Vagina (tissue), 2 donors: ENCODE measurements at places on chromosomes 11 and 22. TPM values are rescaled to one million over a fixed set of nuclear protein-coding genes. Genes with fewer than 3 reads are reported as not detected.
A peak's percentile ranks its signal among the peaks of the same experiment; 100 is the strongest.

BIK gene
- total RNA-seq, result not detected

C11orf87 gene
- total RNA-seq, result not detected

PGA5 gene
- not detected for total RNA-seq

DNA sequence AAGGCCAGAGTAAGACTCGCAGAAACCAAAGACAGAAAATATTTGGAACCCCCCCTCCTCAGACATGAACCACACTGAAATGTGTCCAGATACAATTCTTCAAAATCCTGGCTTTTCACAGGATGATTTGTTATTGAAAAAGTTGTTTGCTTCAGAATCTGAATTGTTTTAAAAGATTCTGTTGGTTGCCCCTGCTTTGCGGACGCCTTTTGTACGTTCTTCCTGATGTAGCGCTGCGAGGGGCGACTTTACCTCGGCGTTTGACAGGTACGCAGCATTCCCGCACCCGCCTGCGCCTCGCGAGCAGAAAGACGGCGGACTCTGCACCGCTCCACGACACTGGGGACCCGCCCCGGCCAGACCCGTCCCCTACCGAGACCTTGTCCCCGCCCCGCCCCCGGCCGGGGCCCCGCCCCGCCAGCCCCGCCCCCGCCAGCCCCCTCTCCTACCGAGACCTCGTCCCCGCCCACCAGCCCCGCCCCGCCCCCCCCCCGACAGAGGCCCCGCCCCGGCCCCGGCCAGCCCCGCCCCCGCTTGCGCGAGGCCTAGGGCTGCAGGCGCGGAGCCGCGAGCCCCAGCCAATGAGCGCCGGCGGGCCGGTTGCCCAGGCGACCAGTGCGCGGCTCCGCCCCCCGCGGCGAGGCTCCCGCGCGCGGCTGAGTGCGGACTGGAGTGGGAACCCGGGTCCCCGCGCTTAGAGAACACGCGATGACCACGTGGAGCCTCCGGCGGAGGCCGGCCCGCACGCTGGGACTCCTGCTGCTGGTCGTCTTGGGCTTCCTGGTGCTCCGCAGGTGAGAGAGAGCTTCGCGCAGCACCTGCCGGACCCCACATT lies at the start of gene GLB1L2:
GLB1L2 (plus strand) TSS at position 635 of the 835 bp plus-strand sequence; CDS start at position 709, 74 bp downstream.
- H3K36me3 ChIP-seq, result no peaks in the 10 kb centered on the region
- H3K4me3 ChIP-seq, result peak within 1 kb of the TSS; percentile 91
- no peaks in the 10 kb centered on the region for H3K27me3 ChIP-seq
- H3K27ac ChIP-seq, result no peak within 1 kb of the TSS

GRCh38 chr11:101880222-101880621 lies 34.6 kb upstream of the CEP126 start:
- no peaks in the 10 kb centered on the region for H3K4me1 ChIP-seq
- H3K4me3 ChIP-seq, result no peak overlapping the region
- no peaks in the 10 kb centered on the region for H3K36me3 ChIP-seq
- DNase-seq, result no peak
- H3K27ac ChIP-seq, result no peak overlapping the region

- peak within 1 kb of the TSS; percentile 97 for H3K27ac ChIP-seq
- no peaks in the 10 kb centered on the region for H3K27me3 ChIP-seq
- peak within 1 kb of the TSS; percentile 94 for H3K4me3 ChIP-seq
- peaks cover 31% of the 10 kb centered on the region for H3K4me1 ChIP-seq
- DNase-seq, result no peak
- H3K36me3 ChIP-seq, result no peaks in the 10 kb centered on the region
Observed at GRCh38 chr11:72224564-72225410, at the start of gene INPPL1. INPPL1 (plus strand) TSS chr11:72224767; CDS start chr11:72224985, 218 bp downstream.

GRCh38 chr22:27409299-27409698 lies 392.3 kb downstream of the MN1 start:
- H3K27me3 ChIP-seq, result no peaks in the 10 kb centered on the region
- no peaks in the 10 kb centered on the region for H3K4me1 ChIP-seq
- H3K27ac ChIP-seq, result no peak overlapping the region
- H3K36me3 ChIP-seq, result no peaks in the 10 kb centered on the region
- no peak overlapping the region for H3K4me3 ChIP-seq

- no peak for DNase-seq
- no peaks in the 10 kb centered on the region for H3K36me3 ChIP-seq
- no peak overlapping the region for H3K27ac ChIP-seq
Observed at GRCh38 chr11:95911369-95911759, 12.5 kb downstream of the MTMR2 start.

GRCh38 chr11:66857234-66857926 lies 516 bp downstream of the LRFN4 start:
- H3K27ac ChIP-seq, result peak overlapping the region; percentile 73
- no peaks in the 10 kb centered on the region for H3K36me3 ChIP-seq
- no peak for DNase-seq
- H3K4me3 ChIP-seq, result peak overlapping the region; percentile 84

- H3K27ac ChIP-seq, result no peak overlapping the region
- H3K27me3 ChIP-seq, result no peaks in the 10 kb centered on the region
- H3K4me1 ChIP-seq, result no peaks in the 10 kb centered on the region
- H3K4me3 ChIP-seq, result no peak overlapping the region
- no peak for DNase-seq
- H3K36me3 ChIP-seq, result no peaks in the 10 kb centered on the region
Observed at GRCh38 chr11:27513389-27513788, 6.8 kb upstream of the LIN7C start.

DNA sequence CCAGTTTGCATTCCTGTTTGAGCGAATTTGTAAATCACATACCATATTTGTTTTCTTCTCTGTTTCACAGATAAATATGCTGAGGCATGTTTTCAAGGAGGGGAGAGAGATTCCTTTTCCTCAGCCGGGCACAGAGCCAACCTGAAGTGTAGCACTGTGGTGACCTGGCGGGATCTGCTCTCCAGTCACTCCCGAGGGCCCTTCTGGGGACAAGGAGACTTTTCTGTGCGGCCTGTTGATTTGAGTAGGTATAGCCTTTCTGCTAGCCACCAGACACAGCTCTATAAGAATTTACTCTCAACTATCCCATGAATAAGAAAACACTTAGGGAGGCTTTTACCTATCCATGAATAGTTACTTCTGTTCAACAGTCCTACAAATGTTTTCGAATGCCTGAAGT lies 63.5 kb upstream of the FDX1 start:
- H3K36me3 ChIP-seq, result no peaks in the 10 kb centered on the region
- no peak overlapping the region for H3K4me3 ChIP-seq
- no peaks in the 10 kb centered on the region for H3K27me3 ChIP-seq
- no peak overlapping the region for H3K27ac ChIP-seq

DNA sequence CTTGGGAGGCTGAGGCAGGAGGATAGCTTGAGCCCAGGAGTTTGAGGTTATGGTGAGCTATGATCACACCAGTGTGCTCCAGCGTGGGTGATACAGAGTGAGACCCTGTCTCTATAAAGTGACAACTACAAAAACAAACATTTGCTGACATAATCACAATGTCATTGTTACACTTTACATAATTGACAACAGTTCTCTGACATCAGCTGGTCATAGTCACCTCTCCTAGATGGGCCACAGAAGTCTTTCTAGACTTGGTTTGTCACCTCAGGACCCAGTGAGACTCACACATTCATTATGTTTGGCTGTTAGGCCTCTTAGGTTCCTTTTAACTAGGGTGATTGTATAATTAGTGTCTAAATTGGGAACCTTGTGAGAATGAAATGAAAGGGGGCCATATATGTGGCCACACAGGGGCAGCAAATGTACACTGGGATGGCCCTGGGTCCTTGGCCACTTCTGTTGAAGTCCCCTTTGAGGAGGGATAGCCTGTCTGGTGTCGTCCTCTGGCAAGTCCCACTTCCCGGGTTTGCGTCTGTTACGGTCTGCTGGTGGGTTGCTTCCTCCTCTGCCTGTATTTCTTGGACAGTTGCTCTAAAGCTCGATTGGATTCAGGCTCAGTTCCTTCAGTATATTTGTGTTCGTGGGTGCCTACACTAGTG lies 5.8 kb upstream of the PPIL2 start:
- H3K4me3 ChIP-seq, result no peak overlapping the region
- peaks cover 18% of the 10 kb centered on the region for H3K4me1 ChIP-seq
- H3K27me3 ChIP-seq, result no peaks in the 10 kb centered on the region
- H3K36me3 ChIP-seq, result no peaks in the 10 kb centered on the region
- no peak overlapping the region for H3K27ac ChIP-seq
- DNase-seq, result no peak

- no peaks in the 10 kb centered on the region for H3K27me3 ChIP-seq
- H3K27ac ChIP-seq, result peak overlapping the region; percentile 57
- H3K4me1 ChIP-seq, result peaks cover 29% of the 10 kb centered on the region
- H3K36me3 ChIP-seq, result no peaks in the 10 kb centered on the region
- H3K4me3 ChIP-seq, result no peak overlapping the region
Observed at GRCh38 chr11:44766112-44766971, 39.6 kb downstream of the TSPAN18 start.

GRCh38 chr11:119585043-119585781 lies 143.8 kb downstream of the NECTIN1 start:
- no peaks in the 10 kb centered on the region for H3K27me3 ChIP-seq
- peak overlapping the region; percentile 49 for H3K27ac ChIP-seq
- H3K36me3 ChIP-seq, result no peaks in the 10 kb centered on the region
- peak overlapping the region; percentile 45 for H3K4me3 ChIP-seq

DNA sequence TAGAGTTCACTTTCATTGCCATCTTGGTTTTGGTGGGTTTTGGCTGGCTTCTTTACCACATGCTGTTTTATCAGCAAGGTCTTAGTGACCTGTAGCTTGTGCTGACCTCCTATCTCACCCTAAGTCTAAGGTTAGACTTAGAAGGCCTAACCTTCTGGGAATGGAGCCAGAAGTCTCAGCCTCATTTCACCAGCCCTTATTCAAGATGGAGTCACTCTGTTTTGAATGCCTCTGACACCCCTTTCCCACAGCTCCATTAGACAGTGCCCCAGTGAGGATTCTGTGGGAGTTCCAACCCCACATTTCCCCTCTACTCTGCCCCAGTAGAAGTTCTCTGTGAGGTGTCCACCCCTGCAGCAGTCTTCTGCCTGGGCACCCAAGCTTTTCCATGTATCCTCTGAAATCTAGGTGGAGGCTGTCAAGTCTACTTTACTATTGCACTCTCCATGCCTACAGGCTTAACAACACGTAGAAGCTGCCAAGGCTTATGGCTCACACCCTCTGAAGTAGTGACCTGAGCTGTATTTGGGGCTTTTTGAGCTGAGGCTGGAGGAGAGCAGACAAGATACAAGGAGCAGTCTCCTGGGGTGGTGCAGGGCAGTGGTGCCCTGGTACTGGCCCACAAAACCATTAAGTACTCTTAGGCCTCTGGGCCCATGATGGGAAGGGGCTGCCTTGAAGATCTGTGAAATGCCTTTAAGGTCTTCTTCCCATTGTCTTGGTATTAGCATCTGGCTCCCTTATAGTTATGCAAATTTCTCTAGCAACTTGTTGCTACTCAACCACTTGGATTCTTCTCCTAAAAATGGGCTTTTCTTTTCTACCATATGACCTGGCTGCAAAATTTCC lies 65.9 kb upstream of the SC5D start:
- H3K4me3 ChIP-seq, result no peak overlapping the region
- no peaks in the 10 kb centered on the region for H3K36me3 ChIP-seq
- no peak for DNase-seq

GRCh38 chr11:108565653-108566052 lies 27.9 kb downstream of the EXPH5 start:
- H3K27me3 ChIP-seq, result no peaks in the 10 kb centered on the region
- H3K4me1 ChIP-seq, result peaks cover 12% of the 10 kb centered on the region
- no peak for DNase-seq
- H3K27ac ChIP-seq, result no peak overlapping the region
- no peaks in the 10 kb centered on the region for H3K36me3 ChIP-seq

DNA sequence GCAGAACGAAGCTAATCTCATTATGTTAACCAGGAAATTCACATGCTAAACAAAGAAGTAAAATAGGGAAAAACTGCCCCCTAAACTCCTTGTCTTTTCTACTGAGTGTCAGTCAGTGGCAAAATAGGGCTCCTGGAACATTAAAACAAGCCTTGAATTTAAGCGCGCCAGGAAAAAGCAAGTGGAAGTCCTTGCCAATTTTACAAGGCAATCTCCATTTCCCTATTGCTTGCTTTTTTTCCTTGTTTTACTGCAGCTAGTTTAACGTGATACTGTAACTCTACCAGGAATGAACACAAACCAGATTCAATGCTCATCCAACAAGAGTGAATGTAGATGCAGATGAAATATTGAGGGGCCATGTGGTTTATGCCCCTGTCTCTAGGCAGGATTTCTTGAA lies 28.1 kb upstream of the KIRREL3 start:
- no peak for DNase-seq
- H3K4me1 ChIP-seq, result no peaks in the 10 kb centered on the region
- H3K36me3 ChIP-seq, result no peaks in the 10 kb centered on the region
- no peaks in the 10 kb centered on the region for H3K27me3 ChIP-seq

DNA sequence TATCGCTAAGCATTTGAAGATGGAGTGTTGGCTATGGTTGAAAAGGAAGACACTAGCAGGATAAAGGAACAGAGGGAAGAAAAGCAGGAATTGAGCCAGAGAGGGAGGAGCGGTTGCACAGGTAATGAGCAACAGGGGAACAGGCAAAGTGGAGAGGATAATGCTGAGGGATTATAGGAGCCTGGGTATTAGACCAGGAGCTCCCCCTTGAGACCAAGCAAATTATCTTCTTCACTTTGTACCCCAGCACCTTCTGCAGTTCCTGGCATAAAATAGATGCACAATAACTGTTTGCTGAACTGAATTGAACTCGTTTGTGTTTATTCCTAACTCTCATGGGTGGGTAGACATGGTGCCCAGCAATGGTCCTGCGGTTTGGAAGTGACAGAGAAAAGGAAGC lies 54.6 kb upstream of the OR5P2 start:
- H3K4me1 ChIP-seq, result no peaks in the 10 kb centered on the region
- no peak overlapping the region for H3K27ac ChIP-seq
- no peak for DNase-seq
- H3K36me3 ChIP-seq, result no peaks in the 10 kb centered on the region
- no peak overlapping the region for H3K4me3 ChIP-seq
- H3K27me3 ChIP-seq, result no peaks in the 10 kb centered on the region

DNA sequence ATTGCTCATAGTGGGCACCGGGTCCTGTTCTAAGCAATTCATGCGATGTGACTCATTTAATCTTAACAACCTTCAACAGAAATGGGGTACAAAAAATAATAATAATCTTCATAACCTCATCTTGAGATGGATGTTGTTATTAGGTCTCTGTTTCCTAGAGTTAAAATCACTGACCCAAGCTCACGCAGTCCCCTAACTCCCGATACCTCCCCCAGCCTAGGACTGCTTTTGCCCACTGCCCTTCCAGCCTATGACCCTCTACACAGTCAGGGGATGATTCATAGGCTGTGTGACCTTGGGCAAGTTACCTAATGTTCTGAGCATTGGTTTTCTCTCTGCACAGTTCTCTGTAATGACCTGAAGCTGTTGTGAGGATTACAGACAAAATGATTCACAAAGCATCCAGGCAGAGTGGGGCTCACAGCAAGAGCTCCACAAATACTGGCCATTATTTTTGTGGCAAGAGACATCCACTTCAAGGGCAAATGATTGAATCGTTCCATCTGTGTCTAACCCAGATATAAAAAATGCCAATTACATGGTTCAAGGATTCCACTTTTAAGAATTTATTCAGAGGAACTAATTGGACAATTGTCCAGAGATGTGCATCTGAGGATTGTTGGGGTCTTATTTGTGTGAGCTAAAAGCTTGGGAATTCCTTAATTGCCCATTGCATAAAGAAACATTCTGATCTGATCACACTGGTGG lies 20.0 kb downstream of the MTFP1 start:
- H3K36me3 ChIP-seq, result no peaks in the 10 kb centered on the region
- DNase-seq, result no peak
- no peak overlapping the region for H3K4me3 ChIP-seq
- H3K27ac ChIP-seq, result no peak overlapping the region
